HCT116 (cell line): ENCODE measurements at places on chromosomes 13 and 19. TPM values are rescaled to one million over a fixed set of nuclear protein-coding genes. Genes with fewer than 3 reads are reported as not detected.

DNA sequence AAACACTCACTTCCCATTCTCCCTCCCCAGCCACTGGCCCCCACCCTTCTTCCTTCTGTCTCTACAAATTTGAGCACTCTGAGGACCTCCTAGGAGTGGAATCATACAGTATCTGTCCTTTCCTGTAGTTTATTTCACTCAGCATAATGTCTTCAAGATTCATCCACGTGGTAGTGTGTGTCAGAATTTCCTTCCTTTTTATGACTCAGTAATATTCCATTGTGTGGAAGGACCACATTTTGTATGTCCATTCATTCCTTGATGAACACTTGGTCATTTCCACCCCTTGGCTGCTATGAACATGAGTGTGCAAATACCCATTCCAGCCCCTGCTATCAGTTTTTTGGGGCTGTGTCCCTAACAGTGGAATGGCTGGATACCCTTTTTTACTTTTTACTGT is 9.8 kb downstream of the KLF2 start:
- H3K27ac ChIP-seq, result no peak overlapping the region
- peaks cover 22% of the 10 kb centered on the region for H3K4me1 ChIP-seq
- no peaks in the 10 kb centered on the region for H3K27me3 ChIP-seq
- H3K4me3 ChIP-seq, result no peak overlapping the region

DNA sequence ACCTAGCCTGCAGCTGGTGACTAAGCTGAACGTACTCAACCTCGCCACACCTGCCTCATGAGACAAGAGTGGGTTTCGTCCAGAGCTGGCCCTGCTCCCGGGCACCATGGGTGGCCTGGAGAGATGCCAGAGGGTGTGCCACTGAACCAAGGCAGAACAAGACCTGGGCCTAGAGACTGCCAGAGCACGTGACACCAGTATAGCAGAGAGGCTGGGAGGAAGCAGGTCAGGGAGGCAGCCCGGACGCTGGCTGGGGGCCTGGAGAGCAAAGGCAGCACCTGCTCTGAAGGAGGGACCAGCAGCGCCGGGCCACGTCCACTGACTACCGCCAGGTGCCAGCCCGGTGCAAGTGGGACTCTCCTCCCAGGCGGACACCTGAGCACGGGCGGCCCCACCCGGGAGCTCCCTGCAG is 7.3 kb upstream of the C13orf46 start:
- no peaks in the 10 kb centered on the region for H3K27me3 ChIP-seq
- peak; percentile 78 for DNase-seq
- no peak overlapping the region for H3K4me3 ChIP-seq
- no peaks in the 10 kb centered on the region; the same call in 1 of the 2 replicates for H3K36me3 ChIP-seq
- peak overlapping the region; percentile 55; the same call in 1 of the 2 replicates for H3K27ac ChIP-seq

DNA sequence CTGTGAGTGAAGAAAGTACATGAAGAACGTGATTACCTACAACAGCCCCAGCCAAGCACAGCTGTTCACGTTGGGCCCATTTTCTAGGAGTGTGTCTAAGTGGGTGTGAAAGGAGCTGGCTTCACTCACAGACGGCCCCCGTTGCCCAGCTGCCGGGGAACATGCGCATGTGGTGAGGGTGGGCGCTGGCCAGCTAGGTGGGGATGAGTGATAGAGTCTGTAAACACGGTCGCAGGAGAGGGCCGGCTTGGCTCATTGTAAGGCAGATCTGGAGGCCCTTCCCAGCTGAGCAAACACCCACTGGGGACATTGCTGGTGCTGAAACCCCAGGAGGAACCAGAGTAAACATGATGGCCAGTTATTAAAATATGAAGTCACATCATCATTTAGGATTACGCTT is 160.5 kb downstream of the TEX29 start:
- H3K4me3 ChIP-seq, result no peak overlapping the region
- H3K4me1 ChIP-seq, result no peaks in the 10 kb centered on the region
- no peak overlapping the region for H3K27ac ChIP-seq

GRCh38 chr19:18373892-18374629 is 11.9 kb upstream of the GDF15 start:
- peak; percentile 94 for DNase-seq
- H3K36me3 ChIP-seq, result no peaks in the 10 kb centered on the region

DNA sequence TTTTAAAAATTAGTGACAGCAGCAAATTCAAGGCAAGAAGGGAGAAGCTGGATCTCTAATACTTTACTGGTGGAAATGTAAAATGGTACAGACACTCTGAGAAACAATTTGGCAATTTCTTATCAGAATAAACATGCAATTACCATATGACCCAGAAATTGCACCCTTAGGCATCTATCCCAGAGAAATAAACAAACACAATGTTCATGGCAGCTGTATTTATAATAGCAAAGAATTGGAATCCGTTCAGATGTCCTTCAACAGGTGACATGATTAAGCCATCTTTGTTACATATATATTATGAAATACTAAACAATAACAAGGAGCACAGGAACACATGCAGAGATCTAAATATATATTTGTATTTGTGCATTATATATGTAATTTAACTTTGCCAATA is 756.5 kb downstream of the SLITRK1 start:
- no peak overlapping the region for H3K4me3 ChIP-seq
- H3K27me3 ChIP-seq, result no peaks in the 10 kb centered on the region
- H3K36me3 ChIP-seq, result no peaks in the 10 kb centered on the region
- DNase-seq, result no peak
- H3K4me1 ChIP-seq, result no peaks in the 10 kb centered on the region

GRCh38 chr13:98998831-98999638 is 21.2 kb upstream of the DOCK9 start:
- H3K4me1 ChIP-seq, result no peaks in the 10 kb centered on the region

GRCh38 chr13:39631307-39631706 is 24.2 kb upstream of the COG6 start:
- DNase-seq, result no peak
- no peak overlapping the region for H3K27ac ChIP-seq
- no peak overlapping the region for H3K4me3 ChIP-seq
- no peaks in the 10 kb centered on the region for H3K27me3 ChIP-seq

- H3K27ac ChIP-seq, result no peak overlapping the region
- H3K4me3 ChIP-seq, result no peak overlapping the region
- H3K36me3 ChIP-seq, result no peaks in the 10 kb centered on the region
- DNase-seq, result no peak
- H3K4me1 ChIP-seq, result peaks cover 31% of the 10 kb centered on the region
- H3K27me3 ChIP-seq, result no peaks in the 10 kb centered on the region
Measured at GRCh38 chr19:19543101-19543500, 5.0 kb downstream of the CILP2 start.

GRCh38 chr13:99501848-99502301 is 603 bp downstream of the TM9SF2 start:
- H3K27me3 ChIP-seq, result no peaks in the 10 kb centered on the region
- H3K4me1 ChIP-seq, result peaks cover 65% of the 10 kb centered on the region
- peak overlapping the region; percentile 49 for H3K27ac ChIP-seq
- peak overlapping the region; percentile 91 for H3K4me3 ChIP-seq

Gene CEACAM7
- total RNA-seq, result not detected

Gene ZNF576
- total RNA-seq, result 11.2 TPM

Gene SLC15A1
- 2.6 TPM for total RNA-seq

Gene LRRC25
- total RNA-seq, result 0.12 TPM

Gene CYP4F3
- total RNA-seq, result 3.6 TPM
